GM06990 (cell line): ENCODE measurements at places on chromosomes 7 and 10.

DNA sequence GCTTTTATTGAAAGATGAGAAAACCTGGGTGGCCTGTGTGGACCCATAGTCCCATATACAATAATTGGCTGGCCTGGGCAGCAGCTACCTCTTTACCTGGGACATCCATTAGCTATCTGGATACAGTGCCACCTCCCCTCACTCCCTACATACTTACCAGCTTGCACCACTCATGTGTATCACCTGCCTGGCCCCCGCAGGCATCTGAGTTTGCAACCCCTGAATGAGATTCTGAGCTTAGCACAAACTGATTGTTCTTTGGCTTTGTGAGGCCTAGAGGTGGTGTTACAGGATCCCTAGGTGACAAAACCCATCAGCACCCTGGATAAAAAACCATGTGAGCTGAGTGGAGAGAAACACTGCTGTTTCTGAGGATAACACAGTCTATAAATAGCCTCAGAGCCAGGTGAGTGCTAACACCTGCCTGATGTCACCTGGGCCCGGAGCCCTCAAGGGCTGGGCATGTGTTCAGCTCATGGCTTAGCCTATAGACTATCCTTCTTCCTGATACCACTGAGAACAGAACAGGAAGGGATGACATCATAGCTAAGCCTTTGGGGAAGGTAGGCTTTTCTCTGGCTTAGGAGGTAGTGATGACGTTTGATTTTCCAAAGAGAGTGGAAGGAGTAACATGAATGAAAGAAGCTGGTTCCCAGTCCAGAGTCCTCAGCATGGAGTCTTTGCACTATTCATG lies 2.6 kb upstream of the PPIF start:
- DNase-seq = no peak

DNA sequence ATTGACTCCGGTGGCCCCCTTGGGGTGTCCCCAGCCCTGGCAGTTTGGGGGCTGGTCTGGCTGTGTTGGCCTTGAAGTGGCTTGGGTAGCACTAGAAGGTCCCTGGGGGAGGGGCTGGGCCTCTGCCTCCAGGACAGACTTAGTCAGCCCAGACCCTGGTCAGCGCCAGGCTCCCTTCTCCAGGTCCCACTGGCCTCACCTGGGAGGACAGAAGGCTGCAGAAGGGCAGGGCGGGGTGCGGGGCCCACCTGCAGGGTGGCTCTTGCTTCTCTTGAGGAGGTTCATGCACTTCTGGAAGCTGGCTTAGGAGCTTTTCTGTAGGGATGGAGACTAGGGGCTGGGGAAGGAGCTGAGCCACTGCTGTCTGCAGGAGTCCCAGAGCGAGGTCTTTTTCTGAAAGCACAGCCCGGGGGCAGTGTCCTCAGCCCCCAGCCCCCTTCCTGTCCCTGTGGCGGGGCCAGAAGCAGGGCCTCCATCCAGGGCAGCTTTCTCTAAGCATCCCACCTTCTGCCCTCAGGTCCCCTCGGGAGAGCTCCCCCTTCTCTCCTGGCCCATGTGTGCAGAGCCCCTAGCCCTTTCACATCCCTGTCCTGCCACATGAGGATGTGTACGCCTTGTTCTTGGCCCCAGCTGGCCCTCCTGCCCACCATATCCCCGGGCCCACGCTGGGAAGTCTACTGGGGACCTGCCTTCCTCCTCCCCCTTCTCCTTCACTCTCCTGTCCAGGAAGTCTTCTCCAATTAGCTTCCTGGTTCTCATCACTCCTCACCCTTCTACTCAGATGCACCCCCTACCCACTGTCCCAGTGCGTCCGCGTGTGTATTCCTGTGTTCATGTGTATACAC lies 11.0 kb downstream of the TBATA start:
- no peak for DNase-seq

- DNase-seq = no peak
Observed at GRCh38 chr10:124062390-124062789, 31.0 kb downstream of the CHST15 start.

DNA sequence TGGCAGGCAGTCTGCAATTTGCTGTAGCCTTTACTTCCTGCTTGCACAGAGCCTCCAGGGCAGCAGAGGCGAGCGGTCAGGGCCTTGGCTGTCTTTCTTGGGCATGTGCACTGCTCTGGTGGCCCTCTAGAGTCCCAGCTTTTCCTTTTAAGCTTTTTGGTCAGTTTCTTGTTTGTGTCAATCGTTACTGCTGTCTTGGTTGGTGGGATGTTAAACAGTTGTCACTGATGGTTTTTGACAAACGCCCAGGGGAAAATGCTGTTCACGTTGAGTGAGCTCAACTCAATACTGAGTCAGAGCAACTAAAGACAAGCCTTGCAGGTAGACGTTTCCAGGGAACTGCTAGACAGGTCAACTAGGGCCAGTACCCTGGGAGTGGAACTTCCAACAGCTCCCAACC lies 14.0 kb downstream of the PRKRIP1 start:
- no peak for DNase-seq

DNA sequence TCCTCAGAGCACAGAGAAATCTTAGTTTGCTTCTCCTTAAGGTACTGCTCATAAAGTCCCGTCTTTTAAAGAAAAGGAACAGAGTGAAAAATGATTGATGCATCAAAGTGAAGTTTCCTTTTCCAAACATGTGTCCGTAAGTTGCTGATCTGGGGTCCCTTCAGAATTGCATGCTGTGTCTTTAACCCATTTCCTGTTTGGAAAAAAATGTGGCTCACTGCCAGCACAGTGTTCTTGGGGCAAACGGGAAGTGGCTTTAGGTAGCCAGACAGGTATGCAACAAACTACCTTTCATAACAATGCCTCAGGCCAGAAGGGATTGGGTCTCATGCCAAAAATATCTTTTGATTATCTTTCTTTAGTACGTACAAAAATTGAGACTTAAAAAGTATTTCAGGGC lies 50.9 kb downstream of the TFAM start:
- no peak for DNase-seq

DNA sequence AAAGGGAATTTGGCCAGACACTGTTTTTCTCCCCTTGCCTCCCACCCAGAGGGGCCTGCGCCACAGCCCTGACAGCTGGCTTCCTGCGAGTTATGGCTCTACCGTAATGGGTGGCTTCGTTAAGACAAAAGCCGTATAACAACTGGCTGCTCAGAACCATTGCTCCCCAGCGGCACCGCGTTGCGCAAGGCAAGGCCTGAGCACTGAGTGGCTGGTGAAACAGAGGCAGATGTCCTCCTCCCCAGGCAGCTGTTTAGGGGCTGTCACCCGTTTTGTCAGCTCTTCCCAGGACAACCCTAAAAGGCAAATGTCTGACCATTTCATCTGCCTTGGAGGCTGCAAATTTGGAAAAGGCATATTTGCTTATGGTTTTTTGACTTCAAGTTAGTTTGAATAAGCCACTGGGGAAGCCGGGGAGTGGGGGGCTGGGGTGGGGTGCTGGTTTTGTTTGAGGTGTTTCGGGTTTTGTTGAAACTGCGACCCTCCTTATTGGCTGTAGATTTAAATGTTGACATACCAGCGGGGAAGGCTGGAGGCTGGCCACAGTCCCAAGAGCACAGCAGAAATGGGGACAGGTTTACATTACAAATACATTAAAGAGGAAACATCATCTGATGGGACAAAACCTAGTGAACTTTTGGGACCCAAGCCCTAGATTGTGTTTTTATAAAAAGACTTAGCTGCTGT lies 681 bp upstream of the SPOCK2 start:
- DNase-seq = no peak

- no peak for DNase-seq
Observed at GRCh38 chr10:132987671-132988571, 45.6 kb upstream of the CFAP46 start.

GRCh38 chr10:119409906-119410305 lies 132.6 kb downstream of the RGS10 start:
- no peak for DNase-seq

- DNase-seq = no peak
Observed at GRCh38 chr10:24349379-24350001, 140.6 kb downstream of the KIAA1217 start.

DNA sequence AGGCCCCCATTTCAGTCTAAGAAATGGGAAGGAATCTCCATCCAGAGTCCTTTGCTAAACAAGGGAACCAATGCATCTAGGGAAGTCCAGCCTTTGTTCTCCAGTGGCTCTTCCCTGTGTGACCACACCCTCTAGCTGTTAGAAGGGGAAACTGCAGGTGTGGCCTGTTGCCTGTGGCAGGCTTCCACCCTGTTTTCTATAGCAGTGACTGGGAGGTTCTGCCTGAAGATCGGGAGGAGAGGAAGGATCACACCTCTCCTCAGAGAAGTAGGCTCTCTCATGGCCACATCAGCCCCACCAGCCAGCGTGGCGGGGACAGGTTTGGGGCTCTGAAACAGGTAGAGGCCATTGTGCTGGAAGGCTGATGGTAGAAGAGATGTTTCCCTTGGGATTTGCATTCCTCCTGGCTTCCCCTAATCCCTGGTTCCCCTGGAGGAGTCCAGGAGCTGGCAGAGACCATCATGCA lies 47.7 kb upstream of the TRIM8 start:
- DNase-seq = no peak

DNA sequence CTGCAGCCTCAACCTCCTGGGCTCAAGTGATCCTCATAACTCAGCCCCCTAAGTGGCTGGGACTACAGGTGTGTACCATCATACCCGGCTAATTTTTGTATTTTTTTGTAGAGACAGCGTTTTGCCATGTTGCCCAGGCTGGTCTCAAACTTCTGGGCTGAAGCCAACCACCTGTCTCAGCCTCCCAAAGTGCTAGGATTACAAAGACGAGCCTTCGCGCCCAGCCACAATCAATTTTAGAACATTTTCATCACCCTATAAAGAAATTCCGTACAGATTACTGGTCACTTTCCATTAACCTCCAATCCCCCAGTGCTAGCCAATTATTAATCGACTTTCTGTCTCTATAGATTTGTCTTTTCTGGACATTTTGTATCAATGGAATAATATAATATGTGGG lies 32.3 kb upstream of the PALS2 start:
- no peak for DNase-seq

DNA sequence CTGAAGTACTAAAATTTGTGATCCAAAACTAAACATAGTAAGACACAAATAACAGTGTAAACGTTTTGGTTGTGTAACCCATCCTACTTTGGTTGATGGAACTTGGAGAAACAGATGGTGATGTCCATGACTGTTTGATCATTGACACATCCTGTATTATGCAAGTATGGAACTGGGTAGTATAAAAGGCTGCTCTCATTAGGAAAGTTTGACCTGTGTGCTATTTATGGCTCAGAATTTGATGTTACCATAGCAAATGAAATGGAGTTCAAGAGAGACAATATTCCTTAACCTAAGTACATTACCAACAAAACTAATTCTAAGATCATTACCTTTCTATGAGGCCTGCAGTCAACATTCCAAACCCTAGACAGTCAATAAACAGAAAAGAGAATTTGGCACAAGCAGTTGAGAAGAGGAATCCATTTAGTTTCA lies 39.9 kb downstream of the DKK1 start:
- DNase-seq = no peak

- no peak for DNase-seq
Observed at GRCh38 chr7:41193738-41194282, 509.1 kb downstream of the INHBA start.
